NCI-H2081 treated with DMSO at 0.1 percent for 48 hours (cell line): ENCODE measurements at places on chromosomes 16 and 17.

- DNase-seq: no peak
Observed at GRCh38 chr17:68634345-68634876, 33.2 kb upstream of the FAM20A start.

- DNase-seq: no peak
Observed at GRCh38 chr17:29870836-29871465, 59.1 kb downstream of the SSH2 start.

GRCh38 chr16:1708083-1708767 is 2.2 kb downstream of the MAPK8IP3 start:
- DNase-seq: no peak

- no peak for DNase-seq
Observed at GRCh38 chr17:38911081-38911730, 14.2 kb upstream of the LASP1NB start.

GRCh38 chr16:53664724-53665345 is 38.8 kb downstream of the RPGRIP1L start:
- DNase-seq: no peak

DNA sequence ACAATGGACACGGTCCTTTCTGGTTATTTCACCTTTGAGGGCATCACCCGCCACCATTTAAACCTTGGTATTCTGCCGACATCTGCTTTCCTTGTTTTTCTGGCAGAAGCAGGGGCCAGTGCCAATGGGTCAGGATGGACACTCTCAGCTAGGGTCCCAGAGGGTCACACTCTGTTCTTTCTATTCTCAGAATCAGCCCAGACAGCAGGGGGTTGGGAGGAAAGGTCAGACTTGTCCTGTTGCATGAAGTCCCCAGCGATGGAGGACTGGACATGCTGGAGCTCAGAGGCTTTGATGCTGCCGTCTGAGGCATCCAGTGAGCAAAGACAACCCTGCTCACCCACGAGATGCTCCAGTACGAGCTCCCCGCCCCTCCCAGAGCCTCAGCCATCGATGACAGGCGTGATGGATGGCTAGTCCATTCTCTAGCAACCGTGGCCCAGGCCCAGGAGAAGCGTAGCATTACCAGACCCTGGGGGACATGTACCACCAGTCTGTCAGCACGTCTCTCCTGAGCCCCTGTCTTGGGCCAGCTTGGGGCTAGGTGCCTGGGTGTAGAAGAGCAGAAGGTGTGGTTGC is 62.0 kb downstream of the FOXL1 start:
- no peak for DNase-seq

DNA sequence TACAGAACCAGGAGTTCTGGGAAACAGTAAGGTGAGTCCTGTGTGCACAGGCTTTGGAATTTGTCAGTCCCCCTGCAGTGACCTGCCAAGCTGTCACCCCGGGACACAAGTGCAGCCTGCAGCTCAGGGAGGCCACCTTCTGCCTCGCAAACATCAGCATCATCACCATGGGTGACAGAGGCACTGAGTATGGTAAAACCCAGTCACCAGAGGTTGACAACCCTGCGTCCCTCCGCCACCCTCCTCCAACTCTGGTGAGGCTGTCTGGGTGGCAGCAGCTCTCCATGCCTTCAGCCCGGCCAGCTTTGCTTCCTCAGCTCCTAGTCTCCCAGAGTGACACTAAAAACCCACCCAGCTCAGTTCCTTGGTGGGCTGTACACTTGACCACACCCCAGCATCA is 221.0 kb downstream of the CPPED1 start:
- no peak for DNase-seq
